ENCODE measurements at places on chromosomes 7 and 10. TPM values are rescaled to one million over a fixed set of nuclear protein-coding genes. Genes with fewer than 3 reads are reported as not detected.

Gene PLXDC2
- total RNA-seq, result 87.1 TPM

DNA sequence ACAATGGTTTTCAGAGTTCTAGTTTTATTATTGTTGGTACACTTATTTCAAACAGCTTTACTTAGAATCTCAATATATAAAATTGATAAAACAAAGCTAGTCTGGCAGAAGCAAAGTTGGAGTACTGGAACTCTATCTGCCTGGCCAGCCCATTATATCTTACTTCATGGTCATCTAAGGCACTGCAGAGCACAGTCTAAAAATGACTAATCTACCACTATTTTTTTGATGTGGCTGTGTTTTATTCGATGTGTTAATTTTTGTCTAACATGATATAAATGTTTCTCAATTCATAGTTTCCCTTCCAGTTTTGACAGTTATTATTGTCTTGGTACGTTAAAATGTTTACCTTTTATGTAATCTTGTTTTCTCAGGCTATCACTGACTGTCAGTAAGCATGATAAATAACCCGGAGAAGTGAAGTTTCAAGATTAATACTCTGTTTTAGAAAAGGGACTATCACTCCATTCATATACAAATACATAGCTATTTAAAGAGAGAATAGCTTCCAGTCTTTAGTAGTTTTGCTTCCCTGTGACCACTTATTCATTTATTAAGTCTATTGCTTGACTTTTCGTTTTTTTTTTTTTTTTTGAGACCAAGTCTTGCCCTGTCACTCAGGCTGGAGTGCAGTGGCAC, 60.6 kb upstream of the CSTF2T start:
- DNase-seq, result no peak

DNA sequence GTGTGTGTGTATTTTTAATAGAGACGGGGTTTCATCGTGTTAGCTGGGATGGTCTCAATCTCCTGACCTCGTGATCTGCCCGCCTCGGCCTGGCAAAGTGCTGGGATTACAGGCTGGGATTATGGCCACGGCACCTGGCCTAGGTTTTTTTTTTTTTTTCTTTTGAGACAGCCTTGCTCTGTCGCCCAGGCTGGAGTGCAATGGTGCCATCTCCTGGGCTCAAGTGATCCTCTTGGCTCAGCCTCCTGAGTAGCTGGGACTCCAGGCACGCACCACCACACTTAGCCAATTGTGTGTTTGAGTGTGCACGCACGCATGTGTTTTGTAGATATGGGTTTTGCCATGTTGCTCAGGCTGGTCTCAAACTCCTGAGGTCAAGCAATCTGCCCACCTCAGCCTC, 629.8 kb downstream of the ETV1 start:
- no peak for DNase-seq

Gene PDCD4
- 124 TPM for total RNA-seq

GRCh38 chr10:129966889-129967578, 3.0 kb upstream of the EBF3 start:
- DNase-seq, result peak; percentile 28

DNA sequence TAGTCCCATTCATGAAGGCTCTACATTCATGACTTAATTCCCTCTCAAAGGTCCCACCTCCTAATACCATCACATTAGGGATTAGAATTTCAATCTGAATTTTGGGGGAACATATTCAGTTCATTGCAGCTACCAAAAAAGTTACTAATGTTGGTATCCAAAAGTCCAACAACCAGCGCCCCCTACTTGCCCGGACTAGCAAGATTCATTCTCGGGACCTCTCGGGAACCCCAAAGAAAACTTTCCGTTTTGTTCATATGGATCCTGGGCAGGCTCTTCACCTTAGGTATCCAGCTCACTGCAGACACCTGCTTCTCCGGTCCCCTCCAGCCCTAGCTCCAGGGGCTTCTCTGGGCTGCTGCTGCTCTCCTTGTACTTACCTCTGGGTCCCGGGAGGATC, 8.9 kb upstream of the GRK5 start:
- no peak for DNase-seq
